Endothelial cell of umbilical vein (primary cell): ENCODE measurements at places on chromosomes 3 and 15. TPM values are rescaled to one million over a fixed set of nuclear protein-coding genes. Genes with fewer than 3 reads are reported as not detected.

Gene TYRO3
- 13.3 and 14.1 TPM in 2 replicates for polyA plus RNA-seq

Gene ATRIP
- 10.6 and 13.0 TPM in 2 replicates for polyA plus RNA-seq

Gene ITIH1
- not detected in 2 replicates for polyA plus RNA-seq

Gene GLDN
- polyA plus RNA-seq, result not detected in 2 replicates

Gene ULK3
- 48.6 and 60.3 TPM in 2 replicates for polyA plus RNA-seq

DNA sequence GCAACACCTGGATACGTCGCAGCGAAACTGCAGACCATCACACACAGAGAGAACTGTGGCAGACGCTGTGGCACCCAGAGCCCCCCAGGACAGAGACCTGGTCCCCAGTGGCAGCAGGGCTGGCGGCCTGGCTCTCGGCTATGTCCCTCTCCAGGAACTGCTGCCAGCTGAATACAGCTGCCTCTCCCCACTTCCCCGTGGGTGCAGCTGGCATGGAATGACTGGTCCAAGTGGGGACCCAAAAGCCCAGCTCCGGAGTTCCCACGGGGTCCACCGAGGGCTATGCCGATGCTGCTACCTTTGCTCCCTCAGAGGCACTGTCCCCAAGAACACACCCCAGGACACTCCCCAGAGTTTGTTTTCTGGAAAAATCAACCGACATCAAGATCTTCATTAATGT lies 67.8 kb upstream of the GATA2 start:
- H3K27me3 ChIP-seq, result peaks cover 21% of the 10 kb centered on the region
- H3K36me3 ChIP-seq, result no peaks in the 10 kb centered on the region
- peaks cover 22% of the 10 kb centered on the region for H3K4me1 ChIP-seq
- no peak overlapping the region for H3K27ac ChIP-seq

- H3K4me3 ChIP-seq, result no peak overlapping the region
- DNase-seq, result no peak
- H3K27me3 ChIP-seq, result no peaks in the 10 kb centered on the region
- H3K36me3 ChIP-seq, result no peaks in the 10 kb centered on the region
- H3K4me1 ChIP-seq, result peaks cover 16% of the 10 kb centered on the region
- no peak overlapping the region for H3K27ac ChIP-seq
Observed at GRCh38 chr3:172592898-172593669, 69.9 kb upstream of the TNFSF10 start.

DNA sequence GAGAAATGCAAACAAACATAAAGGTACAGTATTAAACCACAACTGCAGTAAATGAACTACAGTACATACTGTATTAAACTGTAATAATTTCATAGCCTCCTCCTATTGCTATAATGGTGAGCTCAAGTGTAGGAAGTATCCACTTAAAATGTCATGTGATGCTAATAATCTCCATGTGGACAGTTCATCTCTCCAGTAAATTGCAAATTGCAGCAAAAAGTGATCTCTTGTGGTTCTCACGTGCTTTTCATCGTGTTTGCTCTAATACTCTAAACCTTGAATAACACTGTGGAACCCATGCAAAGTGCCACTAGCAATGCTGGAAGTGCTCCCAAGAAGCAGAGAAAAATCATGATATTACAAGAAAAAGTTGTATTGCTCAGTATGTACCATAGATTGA lies 9.2 kb upstream of the FNDC3B start:
- H3K4me3 ChIP-seq, result no peak overlapping the region
- no peaks in the 10 kb centered on the region for H3K27me3 ChIP-seq
- H3K4me1 ChIP-seq, result no peaks in the 10 kb centered on the region
- H3K27ac ChIP-seq, result no peak overlapping the region
- H3K36me3 ChIP-seq, result no peaks in the 10 kb centered on the region

GRCh38 chr3:25584011-25584789 lies 80.5 kb downstream of the TOP2B start:
- H3K27me3 ChIP-seq, result no peaks in the 10 kb centered on the region
- no peaks in the 10 kb centered on the region for H3K36me3 ChIP-seq
- no peak overlapping the region for H3K4me3 ChIP-seq
- peaks cover 13% of the 10 kb centered on the region for H3K4me1 ChIP-seq

DNA sequence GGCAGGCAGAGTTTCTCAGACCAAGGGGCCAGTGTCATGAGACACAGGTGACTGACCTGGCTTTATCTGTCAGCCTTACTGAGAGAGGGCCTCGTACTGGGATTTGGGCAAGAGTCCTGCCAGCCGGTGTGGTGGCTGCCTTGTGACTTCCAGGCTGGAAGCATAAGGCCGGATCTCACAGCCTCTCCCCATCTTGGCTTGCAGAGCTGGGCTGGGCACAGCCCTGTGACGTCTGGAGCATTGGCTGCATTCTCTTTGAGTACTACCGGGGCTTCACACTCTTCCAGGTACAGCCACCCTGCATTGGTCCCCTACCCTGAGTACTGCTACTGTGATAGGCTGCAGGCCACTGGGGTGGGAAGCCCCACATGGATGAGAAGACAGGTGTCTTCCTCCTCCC lies 12.1 kb downstream of the CLK3 start:
- no peak for DNase-seq
- H3K27me3 ChIP-seq, result no peaks in the 10 kb centered on the region
- no peak overlapping the region for H3K4me3 ChIP-seq
- peaks cover 78% of the 10 kb centered on the region for H3K36me3 ChIP-seq
- no peaks in the 10 kb centered on the region for H3K4me1 ChIP-seq
- H3K27ac ChIP-seq, result no peak overlapping the region

GRCh38 chr15:91263632-91264531 lies 163.8 kb downstream of the SV2B start:
- no peak for DNase-seq
- no peak overlapping the region for H3K4me3 ChIP-seq
- no peaks in the 10 kb centered on the region for H3K4me1 ChIP-seq
- no peaks in the 10 kb centered on the region for H3K27me3 ChIP-seq

DNA sequence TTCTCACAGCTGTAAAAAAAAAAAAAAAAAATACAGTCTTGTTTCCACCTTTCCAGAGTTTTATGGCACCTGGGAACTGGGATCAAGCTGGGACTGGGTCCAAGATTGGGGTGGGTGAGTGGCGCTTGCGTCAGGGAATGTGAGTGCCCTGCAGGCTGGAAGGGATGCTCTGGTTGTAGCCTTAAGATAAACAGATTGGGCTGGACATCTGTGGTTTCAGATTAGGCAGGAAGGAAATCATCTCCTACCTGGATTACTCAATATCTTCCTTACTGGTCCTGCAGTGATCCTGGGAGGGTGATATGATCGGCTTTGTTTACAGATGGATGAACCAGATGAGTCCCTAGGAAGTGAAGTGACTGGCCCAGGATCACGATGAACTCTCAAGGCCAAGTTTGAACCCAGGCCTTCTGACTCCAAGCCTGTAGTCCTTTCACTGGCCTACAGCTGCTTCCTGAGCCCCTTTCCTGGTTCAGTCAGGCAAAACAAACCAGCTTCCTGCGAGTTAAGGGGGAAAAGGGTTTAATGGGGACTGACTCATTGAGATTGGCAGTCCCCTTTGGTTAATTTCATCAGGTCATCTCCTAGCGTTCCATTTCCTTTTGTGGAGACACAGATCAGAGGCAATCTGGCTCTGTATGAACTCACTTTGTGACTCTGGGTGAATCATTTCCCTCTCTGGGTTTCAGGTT lies 179.8 kb downstream of the THSD4 start:
- H3K4me3 ChIP-seq, result no peak overlapping the region
- H3K4me1 ChIP-seq, result peaks cover 35% of the 10 kb centered on the region
- H3K27me3 ChIP-seq, result no peaks in the 10 kb centered on the region
- peak overlapping the region; percentile 97 for H3K27ac ChIP-seq
- DNase-seq, result peak; percentile 99

- DNase-seq, result no peak
- H3K4me3 ChIP-seq, result no peak overlapping the region
- H3K36me3 ChIP-seq, result no peaks in the 10 kb centered on the region
- H3K4me1 ChIP-seq, result no peaks in the 10 kb centered on the region
- no peak overlapping the region for H3K27ac ChIP-seq
- H3K27me3 ChIP-seq, result no peaks in the 10 kb centered on the region
Observed at GRCh38 chr3:134809427-134810051, 14.5 kb downstream of the EPHB1 start.

GRCh38 chr3:71955240-71956068 lies 170.5 kb upstream of the PROK2 start:
- H3K27ac ChIP-seq, result no peak overlapping the region
- no peaks in the 10 kb centered on the region for H3K36me3 ChIP-seq
- H3K4me1 ChIP-seq, result no peaks in the 10 kb centered on the region
- no peak overlapping the region for H3K4me3 ChIP-seq
- DNase-seq, result peak; percentile 77
